ENCODE measurements at places on chromosomes 12 and 14.

DNA sequence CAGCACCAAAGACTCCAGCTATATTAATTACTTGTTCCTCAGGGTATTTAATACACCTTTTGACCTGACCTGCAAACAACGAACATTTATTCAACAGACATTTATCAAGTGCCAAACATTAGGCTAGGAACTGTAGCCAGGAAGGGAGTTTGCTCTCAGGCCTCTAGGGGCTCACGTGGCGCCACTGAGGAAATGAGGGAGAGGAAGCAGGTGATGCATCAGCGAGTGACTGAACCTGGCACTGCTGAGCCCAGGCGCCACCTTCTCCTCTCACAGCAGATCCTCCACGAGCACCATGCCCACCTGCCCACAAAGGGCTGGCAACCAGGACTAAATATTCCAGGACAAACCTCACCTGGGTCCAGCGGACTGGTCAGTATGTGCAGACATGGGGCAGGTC, 50.2 kb downstream of the SETD3 start:
- DNase-seq = no peak

DNA sequence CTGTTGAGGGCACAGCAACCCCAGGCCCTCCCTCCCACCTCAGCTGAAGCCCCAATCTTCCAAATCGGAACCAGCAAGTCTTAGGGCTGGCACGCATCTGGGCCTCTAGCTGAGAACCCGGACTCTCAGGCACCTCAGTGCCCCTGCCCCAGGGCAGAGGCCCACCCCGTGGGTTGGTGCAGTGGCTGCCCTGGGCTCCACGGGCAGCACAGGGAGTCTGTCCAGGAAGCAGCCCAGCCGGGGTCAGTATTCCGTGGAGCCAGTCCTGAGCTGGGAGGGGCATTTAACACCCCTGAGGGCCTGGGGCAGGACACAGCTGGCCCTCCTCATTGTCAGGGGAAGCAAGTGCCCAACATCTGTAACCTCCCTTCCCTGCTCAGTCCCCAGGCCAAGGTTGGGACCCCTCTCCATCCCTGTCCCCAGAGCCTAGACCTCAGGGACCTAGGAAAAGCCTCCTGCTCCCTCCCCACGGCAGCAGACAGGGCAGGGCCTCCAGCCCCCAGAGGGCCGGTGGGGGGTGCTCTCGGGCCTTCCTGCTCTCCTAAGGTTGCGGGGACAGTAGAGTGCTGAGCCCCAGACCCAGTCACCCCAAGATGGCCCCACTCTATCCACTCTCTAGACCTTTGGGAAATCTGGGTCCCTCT, 36.5 kb downstream of the SLC6A12 start:
- no peak for DNase-seq

DNA sequence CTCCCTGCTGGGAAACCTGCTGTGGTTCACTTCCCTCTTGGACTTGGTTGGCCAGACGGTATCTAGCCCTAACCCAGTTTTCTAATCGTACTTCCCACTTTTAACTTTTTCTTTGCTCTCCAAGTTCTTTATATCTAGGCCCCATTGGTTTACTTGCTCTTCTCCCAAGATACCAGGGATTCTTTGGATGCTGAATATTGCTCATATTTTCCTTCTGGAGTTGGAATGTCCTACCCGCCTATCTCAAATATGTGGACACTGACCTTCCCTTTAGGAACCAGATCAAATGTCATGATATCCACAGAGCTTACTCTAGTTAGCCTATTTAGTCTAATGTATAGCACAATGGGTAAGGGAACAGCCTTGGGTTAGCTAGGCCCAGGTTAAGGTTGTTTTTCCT, 228.6 kb downstream of the DACT1 start:
- no peak for DNase-seq

GRCh38 chr12:93785249-93786010, 108.3 kb downstream of the CRADD start:
- DNase-seq = no peak

DNA sequence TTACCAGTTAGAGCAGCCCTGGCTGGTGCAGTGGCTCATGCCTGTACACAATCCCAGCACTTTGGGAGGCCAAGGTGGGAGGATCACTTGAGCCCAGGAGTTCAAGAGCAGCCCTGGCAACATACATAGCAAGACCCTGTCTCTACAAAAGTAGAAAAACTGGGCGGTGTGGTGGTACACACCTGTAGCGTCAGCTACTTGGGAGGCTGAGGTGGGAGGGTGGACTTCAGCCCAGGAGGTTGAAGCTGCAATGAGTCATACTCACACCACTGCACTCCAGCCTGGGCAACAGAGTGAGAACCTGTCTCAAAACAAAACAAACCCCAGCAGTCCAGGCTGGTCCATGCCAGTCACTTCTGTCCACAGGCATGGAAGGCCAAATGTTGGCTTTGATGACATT, 7.4 kb downstream of the COX14 start:
- DNase-seq = no peak

GRCh38 chr12:13000925-13001774, 1.1 kb upstream of the HEBP1 start:
- peak; percentile 17 for DNase-seq

DNA sequence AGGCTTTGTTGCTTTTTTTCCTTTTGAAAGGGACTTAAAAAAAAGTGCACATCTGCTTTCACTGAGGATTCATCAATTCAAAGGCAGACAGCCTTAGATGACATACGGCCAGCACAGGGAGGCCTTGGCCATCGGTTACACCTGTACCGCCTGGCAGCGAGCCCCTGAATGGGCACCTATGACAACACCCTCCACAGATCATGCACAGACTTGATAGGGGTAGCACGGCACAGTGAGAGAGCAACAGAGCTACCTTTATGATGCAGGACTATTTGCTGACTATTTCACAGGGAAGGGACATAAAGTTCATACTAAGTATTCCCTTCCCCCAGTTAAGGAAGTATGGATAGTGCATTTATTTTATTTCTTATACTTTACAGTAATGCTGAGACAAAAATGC, 137.9 kb upstream of the ARID2 start:
- no peak for DNase-seq

DNA sequence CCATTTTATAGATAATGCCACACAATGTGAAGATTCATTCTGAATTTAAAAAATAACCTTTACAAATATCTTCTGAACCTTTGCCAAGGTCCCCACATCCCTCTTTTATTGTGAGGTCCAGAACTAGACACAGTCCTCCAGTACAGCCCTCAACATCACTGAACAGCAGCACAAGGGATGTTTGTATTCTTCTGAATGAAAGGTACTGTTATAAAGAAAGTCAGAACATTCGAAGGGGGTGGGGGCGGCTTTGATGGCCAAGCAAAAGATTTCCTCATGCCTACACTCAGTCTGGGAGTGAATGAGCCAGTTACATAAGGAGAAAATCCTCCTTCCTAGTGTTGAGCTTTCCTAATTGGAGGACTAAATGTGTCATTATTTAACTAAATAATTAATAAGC, 77.3 kb downstream of the PPM1A start:
- DNase-seq = no peak

GRCh38 chr12:40515041-40515816, 177.0 kb upstream of the CNTN1 start:
- no peak for DNase-seq

DNA sequence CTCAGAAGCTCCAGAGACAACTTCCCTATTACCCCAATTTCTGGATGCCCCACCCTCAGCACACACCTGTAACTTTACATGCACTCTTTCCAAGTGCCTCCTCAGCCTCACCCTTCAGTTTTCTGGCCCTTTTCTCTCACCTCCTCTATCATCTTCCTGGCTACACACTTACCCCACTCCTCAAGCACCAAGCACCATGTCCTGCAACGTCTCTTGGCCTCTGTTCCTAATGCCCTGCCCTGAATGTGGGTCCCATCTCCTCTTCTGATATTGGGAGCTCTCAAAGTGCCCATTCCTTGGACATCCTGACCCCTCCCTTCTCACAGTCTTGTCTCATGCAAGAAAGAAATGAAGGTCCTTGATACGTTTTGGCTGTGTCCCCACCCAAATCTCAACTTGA, 1.2 kb downstream of the KRT72 start:
- DNase-seq = no peak

DNA sequence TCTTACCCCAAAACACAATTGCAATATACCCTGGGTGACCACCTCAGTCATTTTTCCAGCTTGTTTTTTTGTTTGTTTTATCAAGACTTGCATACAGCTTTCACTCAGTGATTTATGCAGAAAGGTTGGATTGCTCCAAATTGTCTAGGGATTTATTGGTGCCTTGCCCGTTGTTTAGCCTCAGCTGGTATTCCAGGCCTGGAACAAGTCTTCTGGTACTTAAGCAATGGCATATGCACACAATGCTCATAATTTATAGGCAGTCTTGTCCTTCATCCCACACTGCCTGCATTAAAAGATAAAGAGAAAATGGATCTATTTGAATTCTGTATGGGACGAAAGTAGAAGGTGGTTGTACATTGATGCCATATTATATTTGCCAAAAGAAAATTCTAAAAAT, 392.5 kb downstream of the ADAMTS20 start:
- no peak for DNase-seq

- DNase-seq = no peak
These were observed 31.2 kb downstream of the BCL11B start for GRCh38 chr14:99240627-99241324.

DNA sequence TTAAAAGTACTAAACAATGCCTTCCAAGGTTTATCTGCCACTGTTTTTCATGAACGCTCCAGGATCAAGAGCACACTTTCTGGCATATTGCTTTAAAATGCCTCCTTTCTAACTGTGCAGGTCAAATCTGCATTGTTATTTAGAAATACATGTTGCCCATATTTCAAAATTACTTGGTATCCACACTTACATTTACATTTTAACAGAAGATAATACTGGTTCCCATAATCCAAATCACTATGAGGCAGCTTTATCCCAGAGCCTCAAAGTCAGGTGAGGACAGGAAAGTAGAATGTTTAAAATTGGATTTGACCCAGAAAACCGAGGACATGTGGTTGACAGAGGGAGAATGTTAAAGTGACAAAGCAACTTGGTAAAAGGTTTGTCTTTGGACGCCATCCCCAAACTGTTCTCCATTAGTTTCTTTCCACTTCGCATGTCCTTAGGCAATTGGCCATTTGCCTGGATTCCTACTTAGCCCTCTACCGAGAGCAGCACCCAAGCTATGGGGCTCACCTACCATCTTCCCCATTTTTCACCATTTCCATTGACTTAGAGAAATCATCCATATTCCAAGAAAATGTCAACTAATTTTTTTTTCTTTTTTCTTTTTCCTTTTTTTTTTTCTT, 353.0 kb downstream of the PAWR start:
- DNase-seq = no peak
